Globus pallidus (tissue), 1 donor: ENCODE measurements at places on chromosomes 1 and 21.

- DNase-seq, result no peak
These were observed 138.5 kb downstream of the HS2ST1 start for GRCh38 chr1:87052961-87053360.

GRCh38 chr1:203158960-203159665 lies 16.5 kb downstream of the MYBPH start:
- DNase-seq, result no peak

GRCh38 chr1:83897516-83897915 lies 101.4 kb downstream of the TTLL7 start:
- DNase-seq, result no peak

- DNase-seq, result no peak
These were observed 244.7 kb upstream of the IRF2BP2 start for GRCh38 chr1:234854645-234855039.

DNA sequence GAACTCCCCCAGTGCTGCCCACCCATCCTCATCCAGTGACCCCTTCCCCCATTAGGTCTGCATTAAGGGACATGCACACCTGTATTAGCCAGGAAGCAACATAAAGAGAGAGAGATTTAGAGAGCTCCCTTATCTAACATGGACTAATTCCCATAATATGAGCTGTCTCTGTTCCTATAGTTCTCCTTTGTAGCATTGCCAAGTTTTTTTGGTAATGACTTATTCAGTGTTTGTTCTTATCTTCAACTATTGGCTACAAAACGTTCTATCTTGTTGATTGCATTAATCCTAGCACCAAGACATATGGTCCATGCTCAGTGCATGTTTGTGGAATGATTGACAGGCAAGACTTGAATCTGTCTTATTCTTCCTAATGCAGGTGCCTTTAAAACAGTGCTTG lies 264.0 kb downstream of the ADGRL2 start:
- no peak for DNase-seq

DNA sequence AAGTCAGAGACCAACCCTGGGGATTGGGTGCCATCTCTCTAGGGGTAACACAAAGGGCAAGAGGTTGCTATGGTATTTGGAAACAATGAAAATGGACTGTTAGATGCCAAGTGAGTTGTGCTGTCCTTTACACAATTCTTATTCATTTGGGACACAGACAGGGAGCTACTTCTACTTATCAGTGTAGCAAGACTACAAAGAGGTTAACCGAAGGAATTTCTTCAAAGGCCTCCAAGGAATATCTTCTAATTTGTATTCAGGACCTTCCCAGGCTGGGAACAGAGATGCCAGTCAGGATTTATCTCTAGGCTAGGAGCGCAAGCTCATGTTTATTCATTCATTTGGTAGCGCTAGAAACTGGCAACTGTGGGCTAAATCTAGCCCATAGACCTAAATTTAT lies 2.6 kb downstream of the NAXE start:
- DNase-seq, result no peak

DNA sequence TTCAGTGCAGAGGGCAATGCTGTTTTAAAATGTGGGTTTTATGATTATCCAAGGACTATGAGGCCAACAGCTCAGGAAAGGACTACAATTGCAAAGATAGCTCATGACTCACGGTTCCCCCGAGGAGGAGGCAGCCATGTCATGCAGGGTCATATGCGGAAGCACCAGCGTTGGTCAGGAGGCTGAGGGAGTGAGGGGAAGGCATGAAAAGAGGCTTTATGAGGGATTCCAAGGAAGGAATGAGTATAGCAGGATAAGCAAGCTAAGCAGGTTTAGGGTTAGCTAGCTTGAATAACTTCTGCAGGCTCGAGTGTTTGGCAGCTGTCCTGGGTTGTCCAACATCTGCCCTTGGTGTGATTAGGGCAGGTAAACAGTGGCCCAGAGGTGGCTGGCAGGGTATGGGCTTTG lies 495.1 kb downstream of the SETD4 start:
- no peak for DNase-seq
